ENCODE measurements at places on chromosomes 3 and 15.

- DNase-seq = no peak
These were observed 607 bp upstream of the SENP2 start for GRCh38 chr3:185585518-185585858.

DNA sequence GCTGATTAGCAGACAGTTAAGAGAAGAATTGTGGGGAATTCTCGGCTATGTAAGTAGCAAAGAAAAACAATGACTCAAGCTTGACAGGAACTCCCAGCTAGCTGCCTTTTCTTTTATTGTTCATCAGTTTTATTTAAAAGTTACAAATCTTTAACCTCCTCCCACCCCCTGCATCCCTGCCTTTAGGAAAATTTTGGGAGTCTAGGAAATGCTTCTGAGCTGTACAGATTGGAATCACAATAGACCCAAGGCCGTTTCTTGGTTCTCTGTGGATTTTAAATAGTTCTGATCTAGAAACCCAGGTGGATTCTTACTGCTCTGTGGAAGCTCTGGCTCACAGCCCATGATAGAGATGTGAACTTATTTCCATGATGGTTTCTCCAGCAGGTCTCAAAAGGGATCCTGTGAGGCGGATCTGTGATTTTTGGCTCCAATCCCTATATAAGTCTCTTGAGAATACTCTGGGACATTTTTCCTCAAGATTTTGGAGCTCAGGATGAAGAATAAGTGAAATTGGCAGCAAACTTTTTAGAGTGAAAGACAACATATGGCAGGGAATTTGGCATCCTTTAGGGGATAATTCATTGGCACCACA is 312.3 kb downstream of the EPHA3 start:
- no peak for DNase-seq

- DNase-seq = no peak
These were observed 95.9 kb upstream of the KLHL25 start for GRCh38 chr15:85890620-85890980.

DNA sequence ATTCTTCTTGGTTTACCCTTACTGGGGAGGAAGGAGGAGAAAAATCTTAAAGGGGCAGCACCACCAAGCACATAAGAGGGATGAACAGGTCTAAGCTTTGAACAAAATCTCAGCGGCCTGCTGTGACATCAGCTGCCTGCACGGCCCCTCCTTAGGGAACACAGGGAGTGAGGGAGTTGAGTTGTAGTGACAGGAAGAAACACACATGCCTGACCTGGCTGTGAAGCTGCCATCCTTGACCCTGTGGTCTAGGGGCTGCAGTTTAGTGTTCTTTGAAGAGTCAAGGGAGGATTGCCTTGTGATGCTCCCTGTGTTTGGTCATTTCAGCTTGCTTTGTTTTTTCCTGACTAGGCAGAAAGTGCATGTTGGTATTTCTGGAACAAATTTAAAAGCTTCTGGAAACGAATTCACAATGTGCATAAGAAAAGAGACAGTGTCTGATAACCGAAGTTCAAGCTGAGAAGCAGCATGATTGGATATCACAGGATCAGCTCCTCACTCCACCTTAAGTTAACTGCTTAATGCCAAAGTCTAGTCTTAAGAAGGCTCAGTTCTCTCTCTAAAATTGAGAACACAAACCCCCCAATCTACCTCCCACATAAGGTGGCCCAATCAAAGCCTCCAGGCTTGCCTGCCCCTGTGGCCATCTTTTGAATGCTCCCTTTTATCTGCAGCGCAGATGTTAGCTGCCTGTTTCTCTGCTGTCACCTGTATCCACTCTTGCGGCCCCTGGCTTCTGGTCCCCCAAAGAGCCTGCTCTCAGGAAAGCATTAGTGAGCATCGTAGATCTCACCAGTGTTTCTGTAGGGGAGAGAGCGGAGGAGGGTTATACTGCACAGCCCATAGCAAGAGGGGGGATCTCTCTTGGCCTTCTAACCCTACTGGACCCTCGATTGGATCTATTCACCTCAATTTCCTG is 82.2 kb downstream of the SCN11A start:
- no peak for DNase-seq

Data from NT2/D1 (cell line).